ENCODE measurements at places on chromosomes 4 and X. TPM values are rescaled to one million over a fixed set of nuclear protein-coding genes. Genes with fewer than 3 reads are reported as not detected.

DNA sequence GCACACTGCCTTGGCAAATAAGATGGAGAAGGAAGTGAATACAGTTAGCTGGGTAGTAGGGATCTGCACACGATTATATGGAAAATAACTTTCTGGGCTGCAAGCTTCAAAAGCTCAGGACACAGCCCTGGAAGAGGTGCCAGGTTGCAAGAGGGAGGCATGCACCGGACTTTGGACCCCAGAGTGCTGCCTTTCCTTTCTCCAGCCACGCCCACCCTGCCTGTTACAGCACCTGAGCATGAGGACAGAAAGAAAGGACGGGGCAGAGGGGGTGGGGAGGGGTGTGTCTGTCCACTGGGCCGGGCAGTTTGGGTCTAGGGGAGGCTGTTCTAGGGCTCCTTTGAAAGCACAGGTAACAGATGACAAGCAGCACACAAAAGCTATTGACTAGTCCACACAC lies 152.8 kb downstream of the ENPP6 start:
- DNase-seq: no peak

DNA sequence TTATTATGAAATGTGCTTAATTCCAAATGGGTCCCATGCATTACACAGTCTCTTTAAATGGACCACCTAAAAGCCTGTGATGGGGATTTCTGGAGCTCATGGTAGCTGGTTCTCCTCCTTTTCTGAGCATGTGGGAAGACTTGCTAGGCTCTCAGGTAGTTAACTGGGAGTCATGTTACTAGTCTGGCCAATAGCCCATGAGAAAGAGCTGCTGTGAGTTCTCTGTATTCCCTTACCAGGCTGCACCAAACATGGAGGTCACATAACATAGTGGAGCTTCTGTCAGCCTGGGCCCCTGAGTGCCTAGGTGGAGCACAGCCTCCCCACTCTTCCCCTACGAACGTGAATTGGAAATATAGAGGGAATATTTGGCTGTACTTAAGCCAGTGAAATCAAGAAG lies 198.4 kb downstream of the MAML3 start:
- no peak for DNase-seq

DNA sequence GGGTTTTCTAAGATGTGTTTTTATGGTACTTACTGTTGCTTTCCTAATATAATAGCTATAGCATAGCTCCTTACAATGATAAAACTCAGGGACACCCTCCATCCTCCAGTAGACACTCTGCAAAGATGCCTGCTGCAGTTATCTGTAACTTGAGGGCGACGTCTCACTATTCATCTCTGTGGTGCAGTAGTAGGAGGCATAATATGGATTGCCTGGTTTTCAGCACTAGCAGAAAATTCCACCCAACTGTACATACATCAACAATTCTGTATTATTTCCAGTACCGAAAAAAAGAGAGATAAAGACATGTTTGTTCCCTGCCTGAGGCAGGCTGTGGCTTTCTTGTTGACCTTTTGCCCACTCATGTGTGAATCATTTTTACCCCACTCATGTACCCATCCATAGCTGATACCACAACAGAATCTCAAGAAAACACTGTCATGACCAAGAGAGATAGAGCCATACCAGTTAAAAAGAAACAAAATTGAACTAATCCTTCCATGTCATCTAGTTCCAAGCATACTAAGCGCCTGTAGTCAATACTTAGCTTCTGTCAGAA lies 220.1 kb downstream of the RAB28 start:
- no peak for DNase-seq

The SMIM10 gene
- total RNA-seq: 6.8 TPM

The REPS2 gene
- total RNA-seq: 0.43 TPM

Measured in fibroblast of villous mesenchyme (primary cell).